Left renal pelvis (tissue), 4 donors: ENCODE measurements at places on chromosomes 1 and 21.

GRCh38 chr1:54132495-54132894 is 20.3 kb downstream of the CDCP2 start:
- DNase-seq, result no peak

DNA sequence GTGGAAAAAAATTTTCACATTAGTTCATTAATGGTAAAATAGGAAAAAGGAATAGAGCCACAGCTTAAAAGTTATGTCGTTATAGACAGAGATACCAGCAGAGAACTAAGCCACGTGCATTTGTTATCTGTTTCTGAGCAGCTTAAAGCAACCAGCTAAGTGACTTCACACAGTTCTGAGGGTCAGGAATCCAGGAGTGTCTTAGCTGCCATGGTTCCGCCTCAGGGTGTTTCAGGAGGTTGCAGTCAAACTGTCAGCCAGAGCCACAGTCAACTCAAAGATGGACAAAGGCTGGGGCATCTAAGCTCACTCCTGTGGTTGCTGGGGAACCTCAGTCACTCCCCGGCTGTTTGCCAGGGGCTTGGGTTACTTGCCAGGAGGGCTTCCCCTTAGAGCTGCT is 515.8 kb downstream of the SMYD3 start:
- DNase-seq, result no peak

- DNase-seq, result no peak
Observed at GRCh38 chr1:174946031-174946430, 53.7 kb upstream of the CACYBP start.

DNA sequence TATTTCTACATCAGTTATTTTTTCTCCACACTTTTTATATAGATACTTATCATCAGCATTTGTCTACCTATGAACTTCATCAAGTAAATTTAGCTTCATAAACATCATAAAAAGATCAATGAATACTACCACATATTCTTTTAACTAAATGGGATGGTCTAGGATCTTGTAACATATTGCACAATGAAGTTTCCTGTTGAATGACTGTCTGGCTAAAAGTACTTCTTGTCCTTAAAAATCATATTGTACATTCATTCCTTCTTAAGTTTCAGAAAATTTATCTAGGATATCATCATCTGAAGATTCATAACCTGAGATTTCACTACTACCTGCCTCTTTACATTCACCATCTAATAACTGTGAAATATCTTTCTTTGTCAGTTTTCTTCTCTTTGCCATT is 69.0 kb downstream of the MAGI3 start:
- DNase-seq, result no peak

GRCh38 chr1:55937840-55938375 is 641.5 kb downstream of the PLPP3 start:
- DNase-seq, result no peak

DNA sequence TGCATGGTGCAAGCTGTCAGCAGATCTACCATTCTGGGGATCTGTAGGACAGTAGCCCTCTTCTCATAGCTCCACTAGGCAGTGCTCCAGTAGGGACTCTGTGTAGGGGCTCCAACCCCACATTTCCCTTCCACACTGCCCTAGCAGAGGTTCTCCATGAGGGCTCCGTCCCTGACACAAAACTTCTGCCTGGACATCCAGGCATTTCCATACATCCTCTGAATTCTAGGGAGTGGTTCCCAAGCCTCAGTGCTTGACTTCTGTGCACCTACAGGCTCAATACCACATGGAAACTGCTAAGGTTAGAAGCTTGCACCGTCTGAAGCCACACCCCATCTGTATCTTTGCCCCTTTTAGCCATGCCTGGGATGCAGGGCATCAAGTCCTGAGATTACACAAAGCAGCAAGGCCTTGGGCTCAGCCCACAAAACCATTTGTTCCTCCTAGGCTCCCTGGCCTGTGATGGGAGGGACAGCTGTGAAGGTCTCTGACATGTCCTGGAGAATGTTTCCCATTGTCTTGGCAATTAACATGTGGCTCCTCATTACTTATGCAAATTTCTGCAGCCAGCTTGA is 117.0 kb upstream of the NFIA start:
- no peak for DNase-seq

DNA sequence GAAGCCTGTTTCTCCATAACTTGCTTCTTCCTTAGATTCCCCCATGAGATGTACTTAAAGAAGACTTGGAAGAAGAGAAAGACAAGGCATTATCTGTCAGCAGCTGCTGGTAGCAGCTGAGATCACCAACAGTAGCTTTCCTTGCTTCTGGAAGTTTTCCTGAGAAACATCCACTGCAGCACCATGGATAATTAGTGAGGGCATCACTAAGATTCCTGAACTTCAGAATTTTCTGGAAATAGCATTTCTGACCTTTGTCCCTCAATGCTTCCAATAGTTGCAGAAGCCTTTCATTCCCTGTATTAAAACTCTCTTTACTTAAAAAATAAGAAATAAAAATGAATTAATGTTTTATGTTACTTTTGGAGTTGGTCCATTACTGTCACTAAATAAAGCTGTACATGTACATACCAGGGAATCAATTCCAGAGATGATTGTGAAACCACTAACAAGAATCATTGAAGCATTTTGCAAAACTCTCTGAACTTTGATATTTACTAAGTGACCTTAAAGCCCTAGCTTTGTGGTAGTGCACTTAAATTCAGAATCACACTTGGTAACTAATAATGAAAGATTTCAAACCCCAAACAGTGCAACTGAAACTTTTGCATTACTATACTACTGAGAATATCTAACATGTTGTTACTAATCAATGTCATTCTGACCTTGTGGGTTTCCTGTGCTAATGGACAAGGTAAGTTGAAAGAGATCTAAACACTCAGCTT is at the start of gene CFHR4:
CFHR4 (plus strand) TSS at position 538 of the 725 bp plus-strand sequence; CDS start at position 637, 99 bp downstream.
- no peak for DNase-seq

- DNase-seq, result no peak
Observed at GRCh38 chr1:175933801-175934200, 190.4 kb upstream of the TNR start.

DNA sequence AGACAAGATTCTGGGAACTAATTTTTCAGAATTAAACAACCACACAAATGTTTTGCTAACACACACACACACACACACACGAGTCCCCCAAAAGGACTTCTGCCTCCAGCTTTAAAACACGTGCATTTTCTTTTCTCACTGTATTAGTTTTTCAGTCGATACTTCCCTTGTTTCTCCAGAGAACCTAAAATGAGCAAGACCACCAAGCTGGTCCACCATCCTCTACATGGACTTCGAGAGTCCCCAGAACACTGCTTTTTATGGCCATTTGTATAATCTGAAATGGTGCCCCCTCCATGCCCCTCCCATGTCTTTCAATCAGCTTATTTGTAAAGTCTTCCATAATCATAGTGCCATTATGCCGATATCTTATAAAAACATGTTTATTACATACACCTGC is 10.8 kb upstream of the CHI3L2 start:
- DNase-seq, result no peak

DNA sequence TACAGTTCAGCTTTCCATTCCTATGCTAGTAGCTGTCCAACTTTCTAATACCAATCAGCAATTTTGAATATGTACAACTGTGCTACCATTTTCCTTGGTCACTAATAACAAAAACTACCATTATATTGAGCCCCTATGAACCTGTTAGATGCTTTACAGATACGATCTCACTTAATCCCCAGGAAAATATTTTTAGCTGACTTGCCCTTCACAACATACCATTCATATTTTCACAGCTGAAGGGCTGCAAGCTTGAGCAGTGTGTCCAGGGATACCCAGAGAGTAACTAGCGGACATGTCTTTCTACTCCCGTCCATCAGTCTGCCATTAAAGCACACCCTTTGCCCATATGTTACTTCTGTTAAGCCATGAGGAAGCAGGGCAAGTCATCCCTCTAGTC is 140.5 kb downstream of the SPATA46 start:
- DNase-seq, result no peak

GRCh38 chr1:11664336-11665065 is 501 bp downstream of the FBXO6 start:
- DNase-seq, result no peak

- DNase-seq, result no peak
Observed at GRCh38 chr1:74613894-74614293, 59.7 kb downstream of the ERICH3 start.

DNA sequence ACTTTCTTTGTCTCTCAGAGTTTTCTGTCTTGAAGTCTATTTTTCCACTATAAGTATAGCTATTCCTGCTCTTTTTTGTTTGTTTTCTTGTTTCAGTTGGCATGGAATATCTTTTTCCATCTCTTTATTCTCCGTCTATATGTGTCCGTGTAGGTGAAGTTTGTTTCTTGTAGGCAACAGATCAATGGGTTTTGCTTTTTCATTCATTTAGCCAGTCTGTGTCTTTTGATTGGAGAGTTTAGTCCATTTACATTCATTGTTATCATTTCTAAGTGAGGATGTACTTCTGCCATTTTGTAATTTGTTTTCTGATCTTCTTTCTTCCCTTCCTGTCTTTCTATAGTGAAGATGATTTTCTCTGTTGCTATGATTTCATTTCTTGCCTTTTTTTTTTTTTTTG is 132.5 kb upstream of the GPR52 start:
- no peak for DNase-seq

- DNase-seq, result no peak
Observed at GRCh38 chr21:21268061-21268471, 269.9 kb downstream of the NCAM2 start.

- no peak for DNase-seq
Observed at GRCh38 chr1:202989879-202990278, 17.3 kb upstream of the TMEM183A start.

DNA sequence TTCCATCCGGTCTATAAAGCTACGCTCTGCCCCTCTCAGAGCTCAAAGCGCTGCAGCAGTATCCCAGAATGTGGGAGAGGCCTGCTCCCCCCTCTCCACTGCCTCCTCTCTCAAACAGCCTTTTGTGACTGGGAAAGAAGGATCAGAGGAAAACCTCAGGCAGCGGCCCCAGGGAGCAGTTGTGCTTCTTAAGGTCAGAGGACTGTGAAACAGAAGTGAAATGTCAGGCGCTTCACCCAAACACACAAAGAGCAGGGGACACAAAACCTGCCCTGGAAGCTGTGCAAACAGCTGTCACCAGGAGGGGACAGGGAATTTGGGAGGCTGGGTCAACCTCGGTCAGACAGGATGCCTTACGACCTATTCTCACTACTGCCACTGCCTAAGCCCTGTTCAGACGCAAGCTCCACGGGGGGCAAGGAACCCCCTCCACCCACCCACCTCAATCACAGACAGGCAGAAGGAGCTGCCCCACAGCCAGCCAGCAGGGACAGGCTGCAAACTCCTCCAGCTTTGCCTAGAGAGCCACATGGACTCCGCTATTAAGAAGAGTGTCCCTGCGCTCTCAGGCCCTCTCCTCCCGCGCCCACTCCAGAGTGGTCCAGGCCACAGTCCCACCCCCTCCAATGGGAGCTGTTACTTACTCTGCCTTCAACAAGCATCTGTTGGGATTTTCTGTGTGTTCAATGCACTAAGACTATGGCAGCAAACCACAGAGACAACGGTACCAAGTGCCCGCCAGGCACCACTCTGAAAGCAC is 14.6 kb downstream of the SSBP3 start:
- no peak for DNase-seq

DNA sequence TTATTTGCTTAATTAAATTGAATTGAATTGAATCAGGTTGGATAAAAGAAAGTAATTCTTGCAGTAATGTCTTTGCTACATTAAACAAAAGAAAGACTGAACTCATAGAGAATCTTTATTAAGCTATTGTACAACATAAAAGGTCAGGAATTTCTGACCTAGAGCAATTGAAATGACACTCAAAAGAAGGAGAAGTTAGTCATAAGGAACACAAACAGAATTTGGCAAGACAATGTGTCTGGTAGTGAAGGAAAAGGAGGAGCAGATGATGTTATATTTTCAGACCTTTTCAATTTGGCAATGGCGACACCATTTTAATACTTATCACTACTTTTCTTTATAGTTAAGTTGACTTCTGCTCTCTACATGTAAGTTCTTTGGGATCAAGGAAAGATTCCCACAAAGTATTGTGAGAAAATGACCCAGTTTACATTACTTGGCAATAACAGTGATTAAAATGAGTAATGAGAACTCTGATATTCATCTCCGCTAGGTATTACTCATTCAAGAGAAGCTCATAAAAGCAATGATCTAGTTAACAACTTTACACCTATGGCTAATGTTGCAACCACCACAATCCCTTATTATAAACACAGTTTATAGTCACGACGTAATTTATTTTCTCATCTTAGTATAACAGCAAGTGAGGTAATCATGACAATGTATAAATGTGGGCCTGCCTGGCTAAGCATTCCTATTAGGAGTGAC is 14.7 kb upstream of the KRTAP21-1 start:
- DNase-seq, result no peak

DNA sequence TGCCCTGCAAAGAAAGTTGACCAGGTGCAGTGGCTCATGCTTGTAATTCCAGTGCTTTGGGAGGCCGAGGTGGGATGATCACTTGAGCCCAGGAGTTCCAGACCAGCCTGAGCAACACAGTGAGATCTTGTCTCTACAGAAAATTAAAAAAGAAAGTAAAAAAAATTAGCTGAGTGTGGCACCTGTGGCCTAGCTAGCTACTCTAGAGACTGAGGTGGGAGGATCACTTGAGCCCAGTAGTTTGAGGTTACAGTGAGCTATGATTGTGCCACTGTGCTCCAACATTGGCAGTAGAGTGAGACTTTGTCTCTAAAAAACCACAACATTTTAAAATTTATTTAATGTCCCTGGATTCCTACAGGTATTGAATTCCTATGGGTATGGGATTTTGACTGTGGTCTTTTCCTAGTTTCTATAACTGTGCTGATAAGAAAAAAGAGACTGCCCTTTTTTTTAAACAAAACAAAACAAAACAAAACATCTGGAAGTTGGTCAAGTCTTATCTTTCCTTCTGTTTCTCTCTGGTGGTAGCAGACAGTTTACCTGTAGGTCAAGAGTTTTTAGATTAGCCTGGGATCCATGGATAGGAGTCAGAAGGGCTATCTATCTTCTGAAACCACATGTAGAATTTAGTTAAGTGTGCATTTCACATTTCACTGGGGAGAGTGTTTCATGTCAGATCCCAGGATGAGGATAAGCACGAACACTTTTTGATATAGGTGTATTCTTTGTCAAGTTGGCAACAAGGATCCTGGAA is 18.8 kb downstream of the UCK2 start:
- no peak for DNase-seq

DNA sequence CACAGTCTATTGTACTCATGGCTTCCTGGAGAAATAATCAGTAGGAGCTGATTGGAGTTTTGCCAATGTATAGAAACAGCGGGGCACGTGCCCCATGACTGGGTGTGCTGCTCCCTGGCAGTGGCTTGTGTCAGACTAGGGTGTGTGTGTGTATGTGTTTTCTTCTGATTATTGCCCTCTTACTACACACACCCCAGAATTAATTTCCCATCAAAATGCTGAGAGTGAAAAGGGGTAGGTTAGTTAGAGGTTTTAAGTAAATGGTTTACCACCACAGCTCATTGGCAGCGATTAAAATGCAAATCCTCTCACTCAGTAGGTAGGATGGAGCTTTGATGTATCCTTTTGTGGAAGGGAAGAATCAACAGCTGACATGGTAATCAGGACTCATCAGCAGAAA is 29.9 kb downstream of the HHAT start:
- DNase-seq, result no peak

DNA sequence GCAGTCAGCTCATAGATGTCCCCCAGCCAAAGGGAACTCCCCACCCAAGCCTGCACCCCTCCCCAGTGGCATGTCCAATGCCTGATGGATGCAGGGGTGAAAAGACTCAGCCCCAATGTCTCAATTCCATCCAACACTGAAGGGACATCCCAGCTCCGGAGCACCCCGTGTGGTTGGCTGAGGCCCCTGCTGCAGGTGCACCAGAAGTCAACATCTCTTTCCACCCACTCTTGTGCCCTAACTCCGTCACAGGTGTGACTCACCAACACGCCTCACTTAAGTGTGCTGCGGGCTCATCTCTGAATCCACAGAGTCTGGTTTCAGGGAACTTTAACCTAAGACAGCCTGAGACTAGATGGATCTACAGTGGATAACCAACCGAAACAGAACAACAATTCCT is 40.9 kb upstream of the ZBTB18 start:
- no peak for DNase-seq
